ENCODE measurements at places on chromosomes 11 and 22.
A peak's percentile ranks its signal among the peaks of the same experiment; 100 is the strongest.

GRCh38 chr11:80515097-80515496 lies 1074.3 kb upstream of the TENM4 start:
- no peak for DNase-seq

DNA sequence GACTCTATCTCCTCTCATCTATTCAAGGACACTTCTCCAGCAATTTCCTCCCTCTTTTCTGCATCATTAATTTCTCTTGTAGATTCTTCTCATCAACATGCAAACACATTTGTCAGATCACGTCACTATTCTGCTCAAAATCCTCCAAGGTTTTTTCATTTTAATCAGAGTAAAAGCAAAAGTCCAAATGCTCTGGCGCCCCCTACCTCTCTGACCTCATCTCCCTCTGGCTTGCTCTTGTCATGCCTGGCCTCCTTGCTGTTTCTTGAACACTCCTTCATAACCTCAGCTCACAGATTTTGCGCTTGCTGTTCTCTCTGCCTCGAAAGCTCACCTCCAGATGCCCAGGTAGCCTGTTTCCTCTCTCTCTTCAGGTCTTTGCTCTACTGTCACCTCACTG lies 22.4 kb downstream of the RTCB start:
- DNase-seq = peak; percentile 36

GRCh38 chr11:70473873-70474690 lies 75.8 kb downstream of the CTTN start:
- DNase-seq = no peak

DNA sequence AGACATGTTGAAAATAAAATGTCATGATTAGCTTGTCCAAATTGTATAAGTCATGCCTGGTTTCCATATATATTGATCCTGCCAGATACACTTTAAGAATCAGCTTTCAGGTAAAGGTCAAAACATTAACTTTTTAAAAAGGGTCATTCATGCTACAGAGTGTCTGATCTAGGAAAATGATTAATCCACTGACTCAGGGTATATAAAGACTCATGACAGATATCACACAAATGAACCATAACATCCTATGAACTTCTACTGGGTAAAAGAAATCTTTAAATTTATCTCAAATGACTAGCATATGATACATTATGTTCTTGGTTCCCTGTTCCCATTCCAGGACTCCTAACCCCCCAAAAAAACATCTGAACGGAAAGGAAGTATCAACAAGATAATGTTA lies 11.7 kb downstream of the MRTFA start:
- no peak for DNase-seq

DNA sequence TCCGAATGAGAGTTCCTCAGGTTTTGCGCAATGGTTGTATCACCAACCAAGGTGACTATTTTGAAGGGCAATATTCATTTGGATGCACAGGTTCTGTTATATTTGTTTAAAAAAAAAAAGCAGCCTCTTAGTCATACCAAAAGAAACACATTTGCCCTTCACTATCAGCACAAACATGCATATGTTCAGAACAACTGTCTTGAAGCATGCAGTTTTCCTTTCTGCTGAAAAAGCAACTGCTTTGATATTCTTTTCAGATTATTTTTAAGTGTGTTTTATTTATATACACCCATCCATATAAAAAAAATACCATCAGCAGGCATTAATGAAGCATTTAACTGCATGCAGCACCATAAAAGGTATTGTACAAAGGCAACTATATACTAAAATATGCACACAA lies 67.8 kb downstream of the RBFOX2 start:
- DNase-seq = no peak

DNA sequence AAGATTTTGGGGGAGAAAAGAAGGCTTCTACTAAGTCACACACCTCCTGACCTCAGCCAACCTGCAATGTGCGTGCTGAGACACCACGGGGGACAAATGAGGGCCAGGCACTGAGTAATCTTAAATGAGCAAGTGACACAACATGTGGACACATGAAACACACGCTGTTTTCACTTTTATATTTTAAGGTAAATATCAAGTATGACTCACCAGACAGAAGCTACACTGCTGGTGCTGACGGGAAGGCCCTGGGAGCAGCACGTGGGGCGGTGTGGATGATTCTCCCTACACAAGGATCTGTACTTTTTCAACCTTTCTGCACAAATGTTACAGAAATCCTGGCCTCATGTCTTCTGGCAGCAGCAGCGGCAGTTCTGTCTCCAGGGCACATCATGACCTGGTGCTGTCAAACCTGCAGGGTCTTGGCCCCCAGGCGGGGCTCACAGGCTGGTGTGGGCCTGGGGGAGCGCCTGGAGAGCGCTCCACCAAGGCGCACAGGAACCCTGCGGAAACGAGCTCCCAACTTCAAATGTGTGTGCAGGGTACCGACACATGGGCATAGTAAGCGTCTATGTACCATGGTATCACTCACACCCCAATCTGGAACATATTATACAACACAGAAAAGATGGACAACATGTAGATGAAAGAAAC lies 61.7 kb downstream of the DGCR2 start:
- DNase-seq = no peak

DNA sequence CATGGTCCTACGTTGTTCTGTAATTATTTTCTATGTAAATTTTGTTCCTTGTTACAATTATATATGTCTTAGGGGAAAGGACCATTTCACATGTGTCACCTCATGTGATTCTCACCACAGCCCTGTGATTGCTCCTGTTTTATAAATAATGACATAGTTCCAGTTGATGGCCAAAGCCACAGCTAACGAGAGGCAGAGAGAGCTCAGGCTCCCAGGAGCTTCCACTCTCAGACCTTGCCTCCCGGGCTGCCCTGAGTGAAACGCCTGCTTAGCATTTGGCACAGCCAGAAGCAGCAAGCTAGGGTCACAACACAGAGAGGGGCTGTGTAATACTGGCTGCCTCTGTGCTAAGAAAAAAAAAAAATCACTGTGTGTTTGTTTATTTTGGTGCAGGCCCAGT lies 5.9 kb downstream of the TMEM121B start:
- DNase-seq = no peak

DNA sequence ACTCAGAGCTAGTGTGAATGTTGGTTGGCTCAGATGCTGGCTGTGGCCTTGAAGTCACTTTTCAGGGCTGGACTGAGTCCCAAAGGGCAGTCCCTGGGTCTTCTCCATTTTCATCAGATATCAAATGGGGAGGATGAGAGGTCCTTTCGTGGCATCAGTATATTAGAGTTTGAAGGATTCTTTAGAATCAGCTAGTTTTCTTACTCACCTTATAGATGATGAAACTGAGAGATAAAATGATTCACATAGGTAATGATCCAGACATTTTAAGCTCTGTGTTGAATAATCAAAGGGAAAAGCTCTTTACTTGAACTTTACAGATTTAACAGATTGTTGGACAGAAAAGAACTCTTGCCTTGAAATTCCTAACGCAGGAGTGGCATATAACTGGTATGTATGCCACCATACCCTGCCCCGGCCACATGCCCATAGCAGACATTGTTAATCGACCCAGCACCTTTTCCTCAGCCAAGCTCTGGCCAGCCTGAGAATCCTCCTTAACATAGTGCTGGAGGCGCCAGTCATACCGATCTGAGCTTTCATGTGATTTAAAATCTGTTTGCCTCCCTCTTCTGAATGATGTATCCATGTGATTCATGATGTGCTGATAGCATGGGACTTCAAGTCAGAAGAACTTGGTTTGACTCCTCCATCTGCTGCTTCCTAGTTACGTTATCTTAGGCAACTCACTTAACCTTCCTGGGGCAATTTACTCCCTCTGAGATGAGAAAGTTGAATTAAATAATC lies 60.0 kb downstream of the BARX2 start:
- no peak for DNase-seq

DNA sequence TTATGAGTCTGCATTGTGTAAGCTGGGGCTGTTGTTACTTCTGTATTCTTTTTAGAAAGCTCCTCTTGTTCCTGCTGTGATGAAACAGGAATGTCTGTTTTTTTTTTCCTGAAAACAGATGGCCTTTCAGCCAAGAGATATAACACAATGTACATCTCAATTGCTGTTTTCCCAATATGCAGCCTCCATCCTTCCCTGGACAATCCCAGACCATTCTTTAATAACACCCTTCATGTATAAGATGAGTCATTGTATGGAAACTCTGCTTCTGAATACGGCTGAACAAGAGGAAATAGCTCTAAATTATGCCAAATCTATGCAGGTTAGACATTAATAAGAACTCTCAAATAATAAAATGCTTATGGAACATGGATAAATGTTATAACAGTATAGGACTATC lies 60.2 kb upstream of the LRRC4C start:
- no peak for DNase-seq

DNA sequence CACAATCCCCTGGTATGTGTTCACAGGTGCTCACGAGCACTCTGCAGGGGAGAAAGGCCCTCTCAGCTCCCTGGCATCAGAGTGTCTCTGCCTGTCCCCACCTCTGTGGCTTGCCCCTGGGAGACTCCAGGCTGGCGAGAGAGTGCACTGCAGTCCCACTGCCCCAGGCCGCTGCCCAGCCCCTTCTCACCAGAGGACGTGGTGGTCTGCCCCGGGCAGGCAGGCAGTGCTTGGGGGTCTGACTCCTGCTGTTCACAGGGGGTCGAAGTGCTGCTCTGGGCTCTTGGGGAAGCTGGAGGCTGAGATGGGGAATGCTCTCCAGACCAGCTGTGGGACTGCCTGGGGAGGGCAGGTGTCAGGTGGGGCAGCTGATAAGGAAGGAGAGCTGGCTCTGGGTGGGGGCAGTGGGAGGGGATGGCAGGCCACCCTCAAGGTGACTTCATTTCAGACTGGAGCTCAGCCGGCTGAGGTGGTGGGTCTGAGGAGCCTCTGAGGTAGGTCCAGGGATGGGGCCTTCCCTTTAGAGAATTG lies 151.0 kb upstream of the B3GAT1 start:
- DNase-seq = no peak

- no peak for DNase-seq
Observed at GRCh38 chr22:44753189-44754042, 1.0 kb downstream of the ARHGAP8 start.

DNA sequence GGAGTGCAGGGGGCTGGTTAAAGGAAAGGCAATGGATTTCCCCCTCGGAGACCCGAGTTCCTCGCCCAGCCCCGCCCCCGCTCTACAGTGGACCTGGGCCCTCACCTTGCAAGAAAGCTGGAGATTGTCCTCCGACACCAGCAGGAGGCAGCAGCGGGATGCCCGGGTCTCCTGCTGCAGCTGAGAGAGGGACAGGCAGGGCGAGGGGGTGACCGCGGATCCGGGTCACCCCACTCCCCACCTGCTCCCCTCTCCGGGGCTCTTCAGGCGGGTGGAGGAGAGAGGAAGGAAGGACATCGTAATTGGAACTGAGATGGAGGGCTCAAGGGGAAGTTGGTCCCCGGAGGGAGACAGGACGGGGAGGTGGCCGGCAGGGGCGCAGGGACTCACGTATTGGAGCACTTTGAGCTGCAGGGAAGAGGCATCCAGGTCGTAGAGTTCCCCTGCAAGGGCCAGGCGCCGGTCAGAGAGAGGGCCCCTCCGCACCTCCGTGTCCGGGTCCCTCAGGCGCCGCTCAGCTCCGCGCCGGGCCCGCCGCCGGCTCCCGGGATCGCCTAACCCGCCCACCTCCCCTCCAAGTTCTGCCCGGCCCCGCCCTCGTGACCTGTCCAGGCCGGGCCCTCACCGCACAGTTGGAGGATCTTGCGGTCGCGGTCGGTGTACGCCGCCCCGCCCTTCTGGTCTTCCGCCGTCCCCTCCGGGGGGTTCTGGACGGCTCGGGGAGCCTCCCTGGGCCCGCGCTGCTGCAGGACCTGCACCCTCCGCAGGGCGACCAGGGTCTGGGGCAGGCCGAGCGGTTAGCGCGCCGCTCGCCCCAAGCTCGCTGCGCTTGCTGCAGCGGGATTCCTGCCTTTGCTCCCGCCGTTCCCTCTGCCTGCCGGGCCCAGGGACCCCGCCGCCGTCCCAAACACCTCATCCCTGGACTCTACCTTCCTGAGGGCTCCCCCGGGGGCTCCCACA lies 84.1 kb downstream of the PDE2A start:
- no peak for DNase-seq

DNA sequence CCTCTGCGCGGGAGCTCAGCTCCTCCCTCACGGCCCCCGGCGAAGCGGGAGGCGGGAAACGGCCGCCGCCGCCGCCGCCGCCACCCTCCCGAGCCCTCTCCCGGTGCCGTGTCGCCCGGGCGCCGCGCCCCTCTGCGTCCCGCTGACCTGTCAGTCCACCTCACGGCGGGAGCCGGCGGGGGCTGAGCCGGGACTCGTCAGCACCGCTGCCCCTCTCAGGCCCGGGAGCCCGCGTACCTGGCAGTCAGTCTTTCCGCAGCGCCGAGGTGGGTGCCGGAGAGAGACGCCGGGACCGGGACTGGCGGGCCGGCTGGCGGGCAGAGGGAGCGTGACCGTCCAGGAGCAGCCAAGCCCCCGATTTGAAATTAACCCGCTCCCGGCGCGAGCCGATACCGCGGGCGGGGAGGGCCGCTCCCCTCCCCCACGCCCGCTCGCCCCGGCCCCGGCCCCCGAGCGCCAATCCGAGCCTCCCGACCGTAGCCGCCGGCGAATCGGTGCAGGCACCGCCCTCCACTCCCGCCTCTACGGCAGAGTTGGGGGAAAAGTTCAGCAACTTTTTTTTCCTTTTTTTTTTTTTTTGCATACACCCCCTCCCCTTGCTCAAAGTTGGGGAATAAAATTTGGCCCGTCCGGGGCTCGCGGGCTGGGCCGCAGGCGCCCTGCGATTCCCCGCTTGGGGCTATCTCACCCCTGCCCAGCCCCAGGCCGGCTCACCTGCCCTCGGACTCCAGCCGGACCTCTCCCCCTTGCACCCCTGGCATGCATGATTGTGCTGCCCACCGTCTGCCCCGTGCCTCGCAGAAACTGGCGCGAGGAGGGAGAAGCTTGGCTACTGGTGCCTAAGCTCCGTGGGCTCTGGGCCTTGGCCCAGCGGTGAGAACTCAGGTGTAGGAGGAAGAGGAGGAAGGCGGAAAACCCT lies 774 bp upstream of the E2F8 start:
- DNase-seq = peak; percentile 13

GRCh38 chr22:43088627-43088983 lies 586 bp downstream of the TTLL1 start:
- DNase-seq = no peak

DNA sequence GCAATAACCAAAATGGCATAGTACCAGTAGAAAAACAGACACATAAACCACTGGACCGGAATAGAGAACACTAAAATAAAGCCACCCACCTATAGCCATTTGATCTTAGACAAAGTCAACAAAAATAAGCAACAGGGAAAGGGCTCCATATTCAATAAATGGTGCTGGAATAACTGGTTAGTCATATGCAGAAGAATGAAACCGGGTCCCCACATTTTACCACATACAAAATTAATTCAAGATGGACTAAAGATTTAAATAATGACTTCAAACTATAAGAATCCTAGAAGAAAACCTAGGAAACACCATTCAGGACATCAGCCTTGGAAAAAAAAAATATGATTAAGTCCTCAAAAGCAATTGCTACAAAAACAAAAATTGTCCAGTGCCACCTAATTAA lies 30.1 kb upstream of the NOX4 start:
- no peak for DNase-seq

- no peak for DNase-seq
Observed at GRCh38 chr22:49760630-49761571, 66.8 kb downstream of the BRD1 start.

GRCh38 chr22:39251762-39252460 lies 7.1 kb upstream of the PDGFB start:
- no peak for DNase-seq

Data from cerebellar cortex (tissue), 1 donor.